CMK (cell line): ENCODE measurements at places on chromosomes 5 and 9.

GRCh38 chr9:8877753-8878494, 1078.3 kb upstream of the DMAC1 start:
- DNase-seq: no peak

- no peak for DNase-seq
Measured at GRCh38 chr5:149407323-149408251, 28.5 kb upstream of the IL17B start.

DNA sequence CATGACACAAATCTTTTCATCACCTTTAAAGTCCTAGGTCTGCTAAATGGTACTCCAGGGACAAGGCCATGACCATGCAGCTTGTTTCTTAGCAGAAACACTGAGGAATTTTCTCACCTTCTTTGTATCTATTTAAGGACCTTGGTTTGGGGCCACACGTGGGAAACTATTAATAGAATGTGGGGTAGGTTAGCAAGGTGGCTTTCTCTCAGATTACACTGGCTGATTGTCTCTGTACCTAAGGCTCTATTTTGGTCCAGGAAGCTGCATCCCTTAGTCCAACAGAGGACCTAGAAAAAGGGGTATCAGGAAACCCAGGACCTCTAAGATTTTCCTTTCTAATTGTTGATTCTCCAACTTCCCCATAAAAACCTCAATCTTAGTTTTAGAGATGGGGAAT, 36.3 kb upstream of the FRMD3 start:
- no peak for DNase-seq

- DNase-seq: no peak
Measured at GRCh38 chr9:133944746-133945135, 47.4 kb downstream of the VAV2 start.

DNA sequence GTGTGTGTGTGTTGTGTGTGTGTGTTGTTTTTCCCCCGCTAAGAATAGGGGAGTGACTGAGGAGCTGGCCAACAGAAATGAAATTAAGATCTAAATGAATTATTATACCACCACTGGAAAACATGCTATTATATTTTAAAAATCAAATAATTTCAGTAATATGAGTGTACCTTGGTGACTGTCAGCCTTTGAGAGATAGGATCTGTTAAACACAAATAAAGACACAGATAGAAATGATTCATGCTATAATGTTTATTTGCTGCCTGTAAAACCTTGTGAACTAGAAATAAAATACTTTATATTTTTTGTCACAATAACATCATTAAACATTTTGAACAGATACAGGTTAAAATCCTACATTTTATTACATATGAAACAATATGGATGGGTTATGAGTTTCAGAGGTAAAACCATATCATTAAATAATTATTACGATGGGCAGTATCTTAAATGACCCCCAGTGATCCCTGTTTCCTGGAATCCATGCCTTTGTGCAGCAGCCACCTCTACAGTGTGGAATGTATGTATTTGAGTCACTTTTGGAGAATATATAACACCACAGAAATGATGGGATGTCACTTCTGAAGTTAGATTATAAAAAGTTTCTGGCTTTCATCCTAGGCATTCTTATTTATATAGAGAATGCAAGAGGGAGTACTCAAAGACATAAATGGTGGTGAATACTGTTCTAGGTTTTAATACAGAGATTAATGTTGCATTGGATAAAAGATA, 617.2 kb downstream of the CDH18 start:
- DNase-seq: no peak

DNA sequence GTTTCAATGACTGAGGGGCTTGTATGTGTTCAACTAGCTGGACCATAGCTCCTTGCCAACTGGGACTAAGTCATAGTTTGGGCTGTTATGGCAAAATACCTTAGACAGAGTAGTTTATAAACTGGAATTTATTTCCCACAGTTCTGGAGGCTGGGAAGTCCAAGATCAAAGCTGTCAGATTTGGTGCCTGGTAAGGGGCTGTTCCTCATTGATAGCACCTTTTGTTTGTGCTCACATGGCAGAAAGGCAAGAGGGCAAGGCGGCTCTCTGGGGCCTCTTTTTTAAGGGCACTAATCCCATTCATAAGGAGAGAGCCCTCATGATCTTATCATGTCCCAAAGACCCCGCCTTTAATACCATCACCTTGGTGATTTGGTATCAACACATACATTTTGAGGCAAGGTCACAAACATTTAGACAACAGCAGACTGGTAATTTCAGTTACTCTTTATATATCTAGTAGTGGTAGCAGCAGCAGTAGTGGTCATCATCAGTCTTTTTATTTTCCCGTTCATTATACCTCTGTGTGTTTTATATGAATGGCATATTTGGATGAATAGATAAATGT, 477.0 kb downstream of the CCDC171 start:
- DNase-seq: no peak

DNA sequence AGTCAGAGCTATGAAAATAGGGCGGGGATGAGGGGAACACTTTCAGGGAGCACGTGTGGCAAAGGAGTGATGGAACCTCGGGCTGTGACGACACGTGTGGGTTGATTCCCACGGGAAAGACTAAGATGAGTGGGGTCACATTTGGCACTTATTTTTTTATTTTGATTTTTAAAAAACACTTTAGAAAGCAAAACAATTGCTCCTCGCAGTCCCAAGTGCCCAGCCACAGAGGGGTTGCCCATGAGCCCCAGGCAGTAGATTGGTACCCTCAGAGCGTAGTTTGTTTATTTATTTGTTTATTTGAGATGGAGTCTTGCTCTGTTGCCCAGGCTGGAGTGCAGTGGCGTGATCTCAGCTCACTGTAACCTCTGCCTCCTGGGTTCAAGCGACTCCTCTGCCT, 69.7 kb downstream of the WNK2 start:
- no peak for DNase-seq

DNA sequence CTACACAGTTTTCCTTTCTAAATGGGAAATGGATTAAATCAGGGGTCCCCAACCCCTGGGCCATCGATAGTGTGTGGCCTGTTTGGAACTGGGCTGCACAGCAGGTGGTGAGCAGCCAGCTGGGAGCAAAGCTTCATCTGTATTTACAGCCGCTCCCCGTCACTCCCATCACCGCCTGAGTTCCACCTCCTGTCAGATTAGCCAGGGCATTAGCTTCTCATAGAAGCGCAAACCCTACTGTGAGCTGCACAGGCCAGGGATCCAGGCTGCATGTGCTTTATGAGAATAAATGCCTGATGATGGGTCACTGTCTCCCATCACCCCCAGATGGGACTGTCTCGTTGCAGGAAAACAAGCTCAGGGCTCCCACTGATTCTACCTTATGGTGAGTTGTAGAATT, 41.2 kb upstream of the FLT4 start:
- DNase-seq: no peak

GRCh38 chr5:140262839-140263238, 40.1 kb downstream of the PFDN1 start:
- DNase-seq: no peak

DNA sequence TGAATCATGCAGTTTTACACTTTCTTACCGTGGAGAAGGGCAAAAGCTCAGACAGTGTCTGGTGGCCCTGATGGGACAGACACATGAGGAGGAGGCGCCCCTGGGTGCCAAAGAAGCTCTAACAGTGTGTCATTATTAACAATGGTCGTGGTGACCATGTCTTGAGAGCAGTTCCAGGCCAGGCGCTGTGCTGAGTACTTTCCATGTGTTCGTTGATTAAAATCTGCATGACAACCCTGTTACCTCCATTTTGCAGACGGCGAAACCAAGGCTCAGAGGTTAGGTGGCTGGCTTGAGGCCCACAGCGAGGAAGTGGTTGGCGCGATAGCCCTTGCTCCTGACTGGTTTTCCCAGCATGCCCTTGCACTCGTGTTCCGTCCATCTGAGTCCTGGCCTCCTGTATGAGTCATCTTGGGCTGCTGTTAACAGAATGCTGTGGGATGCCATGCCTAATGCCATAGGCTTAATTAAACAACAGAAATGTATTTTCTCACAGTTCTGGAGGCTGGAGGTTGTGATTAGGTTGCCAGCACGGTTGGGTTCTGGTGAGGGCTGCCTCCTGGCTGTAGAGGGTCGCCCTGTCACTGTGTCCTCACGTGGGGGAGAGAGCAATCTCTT, 92.0 kb downstream of the AMBP start:
- DNase-seq: no peak

- no peak for DNase-seq
Measured at GRCh38 chr9:104794070-104794469, 30.1 kb downstream of the NIPSNAP3B start.

DNA sequence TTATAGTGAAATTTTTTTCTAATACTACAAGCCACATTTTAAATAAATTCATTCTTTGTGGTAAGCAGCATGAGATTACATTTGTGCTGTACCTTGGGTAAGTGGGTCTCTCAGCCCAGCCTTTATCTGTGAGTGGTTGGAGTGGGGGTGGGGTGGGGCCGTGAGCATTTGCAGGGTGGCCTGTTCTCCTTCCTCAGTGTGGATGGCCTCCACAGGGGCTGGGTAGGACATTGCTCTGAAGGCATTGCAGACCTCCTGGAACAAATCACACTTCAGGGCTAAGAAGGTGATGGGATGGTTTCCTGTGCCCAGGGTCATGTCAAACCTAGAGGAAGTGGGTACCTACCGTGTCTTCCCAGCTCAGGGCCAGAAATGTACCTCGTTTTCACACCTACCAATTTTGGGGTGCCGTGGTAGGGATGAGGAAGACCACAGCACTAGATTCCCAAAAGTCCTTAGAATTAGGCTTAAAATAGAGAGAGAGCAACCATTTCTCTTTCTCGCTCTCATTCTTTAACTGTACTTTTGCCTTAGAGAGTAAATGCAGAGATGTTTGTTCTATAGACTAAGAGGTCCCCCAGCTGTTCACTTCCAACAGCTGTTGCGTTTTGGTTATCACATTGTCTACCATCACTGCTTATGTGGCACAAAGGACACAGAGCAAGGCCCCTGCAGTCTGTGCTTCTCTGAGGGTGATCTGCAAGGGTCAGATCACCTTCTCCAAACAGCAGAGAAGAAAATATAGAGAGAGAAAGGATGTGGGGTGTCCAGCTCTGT, 83.4 kb upstream of the CTSL start:
- DNase-seq: no peak

DNA sequence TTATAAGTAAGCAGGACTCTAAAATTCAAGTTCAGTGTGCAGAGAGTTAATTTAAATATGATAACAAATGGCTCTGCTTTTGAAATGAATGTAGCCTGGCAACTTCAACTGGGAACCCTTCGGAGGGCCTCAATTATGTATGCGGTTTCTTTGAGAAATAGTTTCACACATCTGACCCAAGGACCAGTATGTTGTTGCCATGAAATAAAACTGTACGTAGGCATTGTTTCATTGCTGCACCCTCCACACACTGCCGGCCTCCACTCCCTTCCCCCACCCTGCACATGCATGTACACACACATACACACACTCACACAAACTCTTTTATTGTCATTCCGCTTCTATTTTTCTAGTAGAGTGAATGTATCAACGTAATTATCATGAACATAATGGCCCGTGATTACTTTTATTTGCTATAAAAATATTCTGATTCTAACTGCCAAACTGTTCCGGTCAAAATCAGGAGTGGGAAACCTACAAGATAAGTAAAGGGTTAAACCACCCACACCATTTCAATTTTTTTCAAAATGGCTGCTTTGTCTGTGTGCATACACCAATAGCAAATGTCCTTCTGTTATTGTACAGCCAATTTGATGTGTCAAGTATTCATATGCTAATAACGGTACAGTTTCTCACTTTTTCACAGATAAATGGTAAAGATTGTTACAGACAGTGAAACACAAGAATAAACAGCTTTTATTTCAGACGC, 215.5 kb upstream of the TMEM161B start:
- no peak for DNase-seq

DNA sequence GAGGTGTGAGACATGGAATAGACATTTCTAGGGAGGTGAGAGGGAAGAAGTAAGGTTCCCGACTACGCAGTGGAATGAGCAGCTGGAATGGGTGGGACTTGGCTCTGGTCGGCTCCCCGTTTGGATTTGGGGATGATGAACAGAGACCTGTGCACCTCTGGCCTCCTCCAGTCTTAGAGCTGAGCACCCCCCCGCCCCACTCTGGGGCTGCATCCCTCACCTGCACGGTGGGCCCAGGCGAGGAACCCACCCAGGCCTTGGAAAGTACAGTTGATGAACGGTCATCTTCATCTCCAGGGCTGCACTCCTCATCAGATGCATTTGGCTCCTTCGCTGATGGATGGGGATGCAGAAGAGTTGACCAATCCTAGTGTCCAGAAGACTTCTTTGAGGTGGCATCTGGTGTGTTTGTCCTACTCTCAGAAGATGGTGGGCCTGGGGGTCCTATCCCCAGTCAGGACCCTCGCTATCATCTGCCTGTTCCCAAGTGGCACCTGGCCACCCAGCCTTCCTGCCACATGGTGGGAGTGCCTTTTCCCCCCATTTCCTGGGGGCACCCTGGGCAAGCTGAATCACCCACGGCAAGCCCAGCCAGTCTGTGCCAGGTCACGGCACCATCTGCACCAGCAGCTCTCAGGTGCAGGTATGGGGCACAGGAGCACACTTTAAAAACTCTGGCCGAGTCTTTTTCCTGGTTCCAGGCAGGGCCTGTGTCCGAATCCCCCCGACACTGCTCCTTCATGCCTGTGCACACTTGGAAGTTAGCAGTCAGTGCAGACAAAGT, 70.5 kb downstream of the GTF3C4 start:
- DNase-seq: no peak

DNA sequence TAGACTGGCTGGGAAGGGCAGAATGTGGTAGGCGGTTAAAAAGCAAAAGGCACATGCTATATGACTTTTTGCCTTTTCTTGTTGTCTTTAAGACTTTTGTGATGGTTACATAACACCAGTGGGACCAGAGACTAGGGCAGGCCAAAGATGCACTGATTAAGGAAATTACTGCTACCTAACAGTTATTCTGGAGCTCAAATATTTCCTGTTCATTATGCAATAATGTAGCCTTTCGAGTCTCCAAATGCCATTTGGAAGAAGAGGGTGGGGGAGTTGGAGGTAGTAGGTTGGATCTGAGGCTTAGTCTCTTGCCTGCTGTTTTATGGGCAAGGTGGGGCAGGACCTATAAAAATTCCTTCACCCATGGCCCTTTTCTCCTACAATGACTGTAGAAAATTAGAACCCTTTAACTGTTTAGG, 51.7 kb downstream of the SH3GL2 start:
- no peak for DNase-seq

GRCh38 chr5:159095151-159095721, 4.5 kb downstream of the EBF1 start:
- DNase-seq: no peak

GRCh38 chr5:75034137-75034739, 18.1 kb downstream of the GCNT4 start:
- DNase-seq: no peak
